Stomach (tissue), 19 donors: ENCODE measurements at places on chromosomes 1 and 21. TPM values are rescaled to one million over a fixed set of nuclear protein-coding genes. Genes with fewer than 3 reads are reported as not detected.

Gene PPFIA4
- total RNA-seq, result 2.2 TPM

DNA sequence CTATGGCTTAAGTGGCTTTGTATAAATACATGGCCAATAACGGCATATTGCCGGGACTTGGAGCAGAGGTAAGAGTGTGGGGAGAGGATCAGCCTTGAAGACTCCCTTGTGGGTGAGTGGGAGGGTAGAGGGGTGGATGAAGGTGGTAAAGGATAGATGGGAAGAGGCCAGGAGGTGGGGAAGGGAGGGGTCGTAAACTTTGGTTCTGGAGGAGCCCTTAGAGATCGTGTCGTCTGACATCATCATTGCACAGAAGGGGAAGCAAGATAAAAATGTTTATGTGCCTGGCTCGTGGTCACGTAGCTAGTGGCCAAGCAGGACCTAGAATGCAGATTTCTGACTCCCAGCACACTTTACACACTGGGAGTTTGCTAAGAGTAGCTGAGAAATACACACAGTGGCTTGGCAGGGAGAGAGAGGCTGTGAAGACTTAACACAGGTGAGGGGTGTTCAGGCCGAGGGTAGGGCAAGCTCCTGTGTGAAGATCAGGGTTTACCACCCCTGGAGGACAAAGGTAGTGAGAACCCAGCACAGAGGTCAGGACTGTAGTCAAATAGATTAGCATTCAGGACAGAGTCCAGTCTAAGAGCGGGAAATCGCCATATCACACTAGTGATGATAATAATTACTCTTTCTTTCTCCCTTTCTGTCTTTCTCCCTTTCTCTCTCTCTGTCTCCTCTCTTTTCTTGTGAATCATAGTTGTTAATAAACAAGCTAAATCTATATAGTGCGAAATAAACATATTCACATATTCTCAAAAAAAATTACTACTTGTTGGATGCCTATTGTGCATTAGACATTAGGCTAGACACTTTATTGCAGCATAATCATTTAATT is 75.5 kb downstream of the LRRC8D start:
- no peak for DNase-seq

DNA sequence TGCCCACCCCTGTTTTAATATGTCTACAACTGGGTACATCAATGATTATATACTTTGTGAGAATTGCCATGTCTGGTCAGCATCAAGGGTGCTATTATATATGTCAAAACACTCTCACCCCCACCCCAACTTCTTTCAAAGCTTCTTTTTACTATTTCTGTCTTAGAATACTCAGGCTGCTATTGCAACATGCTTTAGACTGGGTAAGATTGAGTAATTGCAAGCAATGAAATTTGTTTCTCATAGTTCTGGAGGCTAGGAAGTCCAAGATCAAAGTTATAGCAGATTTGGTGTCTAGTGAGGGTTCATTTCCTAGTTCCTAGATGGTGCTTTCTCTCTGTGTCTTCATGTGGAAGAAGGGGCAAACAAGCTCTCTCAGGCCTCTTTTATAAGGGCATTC is 100.5 kb upstream of the KCNK1 start:
- DNase-seq, result no peak

GRCh38 chr1:84122780-84123382 is 21.2 kb upstream of the PRKACB start:
- peak; percentile 76 for DNase-seq

GRCh38 chr1:76156987-76157386 is 82.4 kb downstream of the ST6GALNAC3 start:
- DNase-seq, result no peak

DNA sequence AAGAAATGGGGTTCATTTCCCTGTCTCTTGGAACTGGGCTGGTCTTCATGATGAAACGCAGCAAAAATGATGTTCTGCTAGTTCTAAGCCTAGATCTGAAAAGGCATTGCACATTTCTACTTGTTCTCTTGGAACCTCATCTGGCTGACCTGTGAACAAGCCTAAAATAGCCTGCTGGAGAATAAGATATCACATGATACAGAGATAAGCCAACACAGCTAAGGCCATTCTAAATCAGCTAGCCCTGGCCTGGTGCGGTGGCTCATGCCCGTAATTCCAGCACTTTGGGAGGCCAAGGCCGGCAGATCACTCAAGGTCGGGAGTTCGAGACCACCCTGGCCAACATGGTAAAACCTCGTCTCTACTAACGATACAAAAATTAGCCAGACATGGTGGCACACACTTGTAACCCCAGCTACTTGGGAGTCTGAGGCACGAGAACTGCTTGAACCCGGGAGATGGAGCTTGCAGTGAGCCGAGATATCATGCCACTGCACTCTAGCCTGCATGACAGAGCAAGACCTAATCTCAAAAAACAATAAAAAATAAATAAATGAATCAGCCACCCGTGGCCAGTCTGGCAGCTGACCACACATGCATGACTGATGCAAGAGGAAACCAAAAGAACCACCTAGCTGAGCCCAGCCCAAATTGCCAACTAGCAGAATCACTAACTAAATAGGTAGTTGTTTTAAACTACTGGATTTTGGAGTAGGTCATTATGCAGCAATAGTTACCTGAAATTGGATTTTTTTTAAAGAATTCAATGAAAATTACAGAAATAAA is 18.0 kb downstream of the CD244 start:
- no peak for DNase-seq

- no peak for DNase-seq
Observed at GRCh38 chr1:33443080-33443704, 12.3 kb upstream of the PHC2 start.

DNA sequence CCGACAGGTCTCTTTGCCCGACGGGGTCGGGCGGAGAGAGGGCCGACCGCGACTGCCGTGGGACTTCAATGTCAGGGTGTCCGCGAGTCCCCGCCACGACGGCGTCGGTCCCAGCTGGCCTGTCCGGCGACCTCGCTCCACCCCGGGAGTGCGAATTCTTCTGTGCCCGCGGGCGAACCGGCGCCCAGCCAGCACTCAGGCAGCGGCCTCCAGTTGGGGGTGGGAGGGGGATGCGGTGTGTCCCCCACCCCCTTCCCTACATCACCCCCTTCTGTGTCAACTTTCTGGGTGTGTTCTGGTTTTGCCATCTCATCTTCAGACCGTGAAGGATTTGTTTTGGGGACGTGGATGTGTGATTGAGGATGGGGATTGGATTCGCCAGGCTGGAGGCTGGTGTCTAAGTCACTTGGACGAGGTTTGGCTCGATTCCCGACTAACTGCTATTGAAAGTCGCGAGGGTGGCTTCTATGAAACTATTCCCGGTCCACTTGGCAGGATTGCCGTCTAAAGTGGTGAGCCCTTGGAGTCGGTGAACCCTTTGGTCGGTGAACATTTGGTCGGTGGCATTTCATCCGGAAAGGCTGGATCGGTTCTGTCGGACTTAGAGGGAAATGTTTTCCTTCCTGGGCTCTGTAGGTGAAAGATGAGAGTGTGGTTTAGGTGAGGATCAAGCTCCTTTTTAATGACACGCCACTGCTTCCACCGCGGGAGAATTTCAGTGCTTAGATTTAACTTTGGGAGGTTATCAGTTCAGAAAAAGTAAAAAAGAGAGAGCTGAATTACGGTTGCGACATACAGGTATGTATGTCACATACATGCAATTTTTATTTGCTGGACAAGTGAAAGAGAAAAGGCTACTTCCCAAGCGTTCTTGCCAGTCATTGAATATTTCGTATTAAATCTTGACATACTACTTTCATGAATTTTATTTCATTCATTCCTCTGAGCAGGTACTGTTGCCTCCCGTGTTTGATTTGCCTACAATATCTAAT is 771 bp downstream of the ABCD3 start:
- DNase-seq, result peak; percentile 62
